Nucleus accumbens (tissue), 56 donors: ENCODE measurements at places on chromosomes 6 and 20.

DNA sequence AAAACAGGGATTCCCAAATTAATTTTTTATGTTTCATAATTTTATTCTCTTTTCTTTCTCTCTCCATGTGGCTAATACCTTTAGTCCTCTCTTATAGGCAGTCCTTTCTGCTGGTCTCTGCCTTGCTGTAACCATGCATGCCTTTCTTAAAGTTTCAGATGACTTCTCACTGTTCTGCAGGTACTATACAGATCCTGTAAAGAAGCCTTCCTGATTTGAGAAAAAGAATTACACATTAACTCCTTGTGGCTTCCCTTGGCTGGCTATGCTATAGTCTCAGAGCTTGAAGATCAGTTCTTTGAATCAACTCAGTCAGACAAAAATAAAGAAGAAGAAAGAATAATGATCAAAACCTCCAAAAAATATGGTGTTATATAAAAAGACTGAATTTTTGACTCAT is 7.3 kb upstream of the GPR63 start:
- DNase-seq, result no peak

- DNase-seq, result no peak
These were observed 323.8 kb downstream of the QKI start for GRCh38 chr6:163738304-163738703.

DNA sequence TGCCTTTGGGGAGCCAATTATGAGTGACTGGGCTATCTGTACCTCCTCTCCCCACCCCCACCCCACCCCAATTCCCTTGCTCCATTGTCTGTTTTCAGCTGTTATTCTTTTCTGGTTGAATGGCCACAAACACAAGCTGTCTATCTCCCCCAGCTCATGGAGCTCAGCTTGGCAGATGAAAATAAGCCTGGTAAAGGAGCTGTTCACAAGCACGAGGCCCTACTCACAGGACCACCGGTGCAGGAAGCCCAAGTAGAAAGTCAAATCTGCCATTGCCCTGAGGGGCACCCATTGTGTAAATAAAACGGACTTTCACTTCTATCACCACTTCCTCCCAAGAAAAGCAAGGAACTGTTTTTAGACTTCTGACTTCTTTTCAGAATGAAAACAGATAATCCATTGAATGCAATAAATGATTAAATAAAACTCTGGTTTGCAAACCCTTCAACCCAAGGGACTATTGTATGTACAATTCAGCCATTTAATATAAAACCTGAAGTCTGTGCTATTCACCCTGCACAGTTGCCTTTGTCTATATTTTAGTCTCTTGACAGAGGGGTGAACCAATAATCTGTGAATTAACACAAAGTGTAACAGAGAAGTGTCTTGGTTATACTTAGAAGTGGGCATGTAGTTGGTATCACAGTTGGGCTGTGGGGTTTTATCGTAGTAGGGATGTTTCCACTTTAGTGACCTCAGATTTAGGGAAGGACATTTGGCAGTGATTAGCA is 27.7 kb downstream of the RIPOR2 start:
- no peak for DNase-seq

DNA sequence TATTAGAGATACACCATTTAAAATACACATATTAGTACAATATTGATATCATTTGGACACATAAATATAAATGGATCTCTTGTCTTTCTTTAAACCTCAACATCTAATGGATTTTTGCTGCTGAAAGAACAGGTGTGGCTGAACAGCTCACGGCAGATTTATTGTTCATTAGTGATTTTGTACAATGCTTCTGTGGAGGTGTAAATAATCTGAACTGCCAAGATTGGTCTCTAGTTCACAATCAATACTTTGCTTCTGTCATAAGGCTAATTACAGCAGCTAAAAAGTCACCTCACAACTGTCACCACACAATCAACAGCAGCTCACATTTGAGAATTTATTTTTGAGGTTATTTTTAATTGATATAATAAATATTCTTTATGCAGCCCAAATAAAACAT is 162.0 kb upstream of the SIM1 start:
- DNase-seq, result no peak

DNA sequence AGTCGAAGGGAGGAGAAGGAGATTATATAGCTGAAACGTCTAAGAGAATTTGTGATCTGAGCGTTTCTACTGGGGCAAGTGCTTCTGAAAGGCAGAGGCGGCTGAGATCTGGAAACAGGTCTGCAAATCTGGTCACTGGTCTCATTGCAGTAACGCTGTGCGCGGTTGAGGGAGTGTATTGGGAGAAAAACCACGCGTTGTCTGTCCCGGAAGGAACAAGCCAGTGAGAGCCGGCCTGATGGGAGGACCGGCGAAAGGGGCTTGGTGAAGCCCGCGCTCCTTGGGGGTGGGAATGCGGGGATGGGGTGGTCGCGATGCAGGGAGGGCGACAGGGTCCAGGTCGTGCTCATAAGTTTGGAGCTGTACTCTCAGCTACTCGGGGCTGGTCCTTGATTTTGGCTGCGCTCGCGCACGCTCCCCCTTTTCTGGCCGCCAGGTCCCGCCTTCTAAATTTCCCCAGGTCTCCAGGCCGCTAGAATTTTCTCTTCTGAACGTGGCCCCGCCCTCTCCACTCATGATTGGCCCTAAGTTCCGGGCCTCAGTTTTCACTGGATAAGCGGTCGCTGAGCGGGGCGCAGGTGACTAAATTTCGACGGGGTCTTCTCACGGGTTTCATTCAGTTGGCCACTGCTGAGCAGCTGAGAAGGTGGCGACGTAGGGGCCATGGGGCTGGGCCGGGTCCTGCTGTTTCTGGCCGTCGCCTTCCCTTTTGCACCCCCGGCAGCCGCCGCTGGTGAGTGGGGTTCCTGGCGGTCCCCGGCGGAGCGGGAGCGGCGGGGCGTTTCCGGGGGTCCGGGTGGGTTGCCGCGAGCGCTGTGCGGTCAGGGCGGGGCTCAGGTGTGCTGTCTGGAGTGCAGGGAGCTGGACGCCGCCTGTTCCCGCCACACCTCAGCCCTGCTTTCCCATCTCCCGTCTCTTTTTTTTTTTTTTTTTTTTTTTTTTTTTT is at the start of gene MICB:
Gene MICB (plus strand): TSS at position 615 of the 946 bp plus-strand sequence. CDS start 49 bp downstream, at position 664.
- no peak for DNase-seq

GRCh38 chr6:93940381-93940780 is 521.0 kb upstream of the EPHA7 start:
- no peak for DNase-seq

- no peak for DNase-seq
These were observed 433.5 kb downstream of the DHX35 start for GRCh38 chr20:39395478-39396291.
